ENCODE measurements at places on chromosomes 13 and 19.

- DNase-seq: no peak
These were observed 12.7 kb upstream of the TNFSF14 start for GRCh38 chr19:6682607-6683128.

DNA sequence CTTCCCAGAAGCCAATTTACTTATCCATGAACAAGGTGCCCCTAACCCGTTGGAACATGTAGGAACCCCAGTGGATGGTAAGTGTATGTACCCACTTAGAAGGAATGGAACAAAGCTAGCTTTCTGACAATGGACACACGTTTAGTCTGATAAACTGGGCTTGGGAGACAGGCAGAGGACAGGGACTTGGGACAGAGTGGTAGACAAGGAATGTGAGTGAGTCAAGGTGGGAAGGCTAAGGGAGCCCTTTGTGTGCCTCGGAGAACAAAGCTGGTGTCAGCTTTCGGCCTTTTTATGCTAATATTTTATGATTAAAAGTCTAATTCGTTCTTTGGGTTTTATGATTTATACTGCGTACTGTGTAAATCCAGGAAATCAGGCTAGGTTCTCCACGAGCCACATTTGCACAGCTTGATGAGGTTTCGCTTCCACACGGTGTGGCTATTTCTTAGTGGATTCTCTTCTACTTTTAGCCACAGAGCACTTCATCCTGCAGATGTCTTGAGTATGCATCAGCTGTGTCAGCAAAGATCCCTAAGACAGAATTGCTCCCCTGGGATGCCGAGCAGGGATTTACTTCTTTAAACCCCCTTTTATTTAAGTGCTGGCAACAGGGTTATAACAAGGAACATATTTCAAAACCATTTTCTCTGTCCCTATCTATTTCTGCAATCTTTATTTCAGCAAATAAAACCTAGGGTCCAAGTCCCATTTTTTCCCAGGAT is 258.5 kb downstream of the DLEU7 start:
- DNase-seq: no peak

DNA sequence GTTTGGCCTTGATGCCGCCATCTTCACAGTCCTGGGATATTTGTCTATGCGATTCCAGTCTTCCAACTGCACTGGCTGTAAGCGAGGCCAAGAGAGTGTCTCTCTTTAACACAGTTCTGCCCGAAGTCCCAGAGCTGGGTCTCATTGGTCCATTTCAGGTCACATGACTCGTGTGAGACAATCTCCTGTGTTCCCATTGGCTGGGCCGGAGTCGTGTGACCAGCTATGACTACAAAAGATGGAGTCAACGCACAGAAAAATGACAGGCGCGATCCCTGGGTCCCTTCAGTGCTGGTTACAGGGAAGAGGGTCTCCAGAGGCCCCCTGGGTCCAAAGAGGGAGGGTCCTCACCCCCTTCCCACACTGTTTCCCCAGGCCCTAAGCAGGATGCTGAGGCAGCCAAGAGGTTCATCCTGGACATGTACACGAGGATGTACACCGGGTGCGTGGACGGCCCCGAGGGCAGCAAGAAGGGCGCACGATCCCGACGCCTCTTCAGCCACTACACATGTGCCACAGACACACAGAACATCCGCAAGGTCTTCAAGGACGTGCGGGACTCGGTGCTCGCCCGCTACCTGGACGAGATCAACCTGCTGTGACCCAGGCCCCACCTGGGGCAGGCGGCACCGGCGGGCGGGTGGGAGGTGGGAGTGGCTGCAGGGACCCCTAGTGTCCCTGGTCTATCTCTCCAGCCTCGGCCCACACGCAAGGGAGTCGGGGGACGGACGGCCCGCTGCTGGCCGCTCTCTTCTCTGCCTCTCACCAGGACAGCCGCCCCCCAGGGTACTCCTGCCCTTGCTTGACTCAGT is 15.9 kb upstream of the S1PR4 start:
- peak; percentile 71 for DNase-seq

DNA sequence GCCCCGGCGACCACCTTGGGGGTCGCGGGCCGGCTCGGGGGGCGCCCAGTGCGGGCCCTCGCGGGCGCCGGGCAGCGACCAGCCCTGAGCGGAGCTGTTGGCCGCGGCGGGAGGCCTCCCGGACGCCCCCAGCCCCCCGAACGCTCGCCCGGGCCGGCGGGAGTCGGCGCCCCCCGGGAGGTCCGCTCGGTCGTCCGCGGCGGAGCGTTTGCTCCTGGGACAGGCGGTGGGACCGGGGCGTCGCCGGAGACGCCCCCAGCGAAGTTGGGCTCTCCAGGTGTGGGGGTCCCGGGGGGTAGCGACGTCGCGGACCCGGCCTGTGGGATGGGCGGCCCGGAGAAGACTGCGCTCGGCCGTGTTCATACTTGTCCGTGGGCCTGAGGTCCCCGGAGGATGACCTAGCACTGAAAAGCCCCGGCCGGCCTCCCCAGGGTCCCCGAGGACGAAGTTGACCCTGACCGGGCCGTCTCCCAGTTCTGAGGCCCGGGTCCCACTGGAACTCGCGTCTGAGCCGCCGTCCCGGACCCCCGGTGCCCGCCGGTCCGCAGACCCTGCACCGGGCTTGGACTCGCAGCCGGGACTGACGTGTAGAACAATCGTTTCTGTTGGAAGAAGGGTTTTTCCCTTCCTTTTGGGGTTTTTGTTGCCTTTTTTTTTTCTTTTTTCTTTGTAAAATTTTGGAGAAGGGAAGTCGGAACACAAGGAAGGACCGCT is 729 bp downstream of the STK11 start:
- DNase-seq: no peak

GRCh38 chr19:32018014-32018413 is 327.4 kb upstream of the ZNF507 start:
- no peak for DNase-seq

- no peak for DNase-seq
These were observed 1292.4 kb upstream of the MIR17HG start for GRCh38 chr13:90055121-90055520.

DNA sequence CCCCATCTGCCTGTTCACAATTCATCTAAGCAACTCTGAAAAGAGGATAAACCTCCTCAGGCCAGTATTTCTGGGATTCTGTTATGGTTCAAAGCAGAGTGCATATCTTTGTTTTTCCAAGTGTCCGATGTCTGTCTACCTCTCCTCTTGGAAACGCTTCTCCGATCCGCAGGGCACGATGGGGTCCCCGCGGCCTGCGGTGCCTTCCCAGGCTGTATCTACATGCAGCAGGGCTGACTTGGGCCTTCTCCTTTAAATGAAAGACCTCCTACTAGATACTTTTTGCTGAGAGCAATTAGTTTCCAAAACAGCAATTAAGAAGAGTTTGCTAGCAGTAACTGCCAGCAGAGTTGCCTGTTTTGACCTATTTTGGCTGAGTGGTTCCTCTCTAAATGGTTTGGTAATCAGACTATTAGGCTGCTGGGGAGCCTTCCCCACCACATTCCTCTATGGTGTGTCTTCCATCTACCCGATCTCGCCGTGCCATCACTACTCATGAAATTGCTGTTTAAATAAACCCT is 23.5 kb downstream of the COL4A2 start:
- no peak for DNase-seq

GRCh38 chr13:77456271-77456670 is 79.2 kb upstream of the SCEL start:
- no peak for DNase-seq

DNA sequence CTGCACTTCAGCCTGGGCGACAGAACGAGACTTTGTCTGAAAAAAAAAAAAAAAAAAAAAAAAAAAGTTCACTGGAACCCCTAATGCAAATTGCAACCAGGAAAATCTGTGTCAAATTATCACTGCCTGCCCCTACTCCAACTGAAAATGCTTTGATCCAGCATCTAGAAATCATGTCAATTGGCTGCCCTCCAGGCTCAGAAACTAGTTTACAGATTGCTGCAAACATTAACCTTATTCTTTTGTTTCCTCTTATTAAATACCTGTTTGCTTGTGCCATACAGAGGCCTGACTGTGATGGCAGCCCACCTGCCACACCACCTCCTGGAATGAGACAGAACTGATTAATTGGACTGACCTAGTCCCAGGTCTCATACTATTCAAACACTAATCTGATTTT is 18.6 kb upstream of the AKT2 start:
- DNase-seq: no peak

- no peak for DNase-seq
These were observed 669.6 kb downstream of the PCDH17 start for GRCh38 chr13:58300974-58301681.

DNA sequence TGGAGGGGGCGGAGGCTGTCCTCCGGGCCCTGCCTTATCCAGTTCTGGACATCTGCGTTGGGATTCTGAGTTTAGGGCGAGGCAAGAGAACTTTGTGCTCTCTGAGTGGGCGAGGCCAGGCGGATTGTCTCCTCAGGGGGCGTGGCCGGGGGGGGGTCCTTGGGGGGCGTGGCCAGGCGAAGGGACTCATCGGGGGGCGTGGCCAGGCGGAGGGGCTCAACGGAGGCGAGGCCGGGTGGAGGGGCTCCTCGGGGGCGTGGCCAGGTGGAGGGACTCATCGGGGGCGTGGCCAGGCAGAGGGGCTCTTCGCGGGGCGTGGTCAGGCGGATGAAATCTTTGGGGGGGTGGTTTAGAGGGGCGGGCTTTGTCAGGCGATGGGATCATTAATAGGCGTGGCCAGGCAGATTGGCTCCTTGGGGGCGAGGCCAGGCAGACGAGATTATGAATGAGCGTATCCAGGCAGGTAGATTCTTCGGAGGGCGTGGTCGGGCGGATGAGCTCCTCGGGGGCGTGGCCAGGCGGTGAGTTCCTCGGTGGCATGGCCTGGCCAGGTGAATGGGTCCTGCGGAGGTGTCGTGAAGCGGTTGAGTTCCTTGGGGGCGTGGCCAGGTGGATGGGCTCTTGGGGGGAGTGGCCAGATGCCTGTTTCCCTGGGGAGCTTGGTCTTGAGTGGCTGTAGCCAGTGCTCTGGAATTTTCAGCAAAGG is 10.3 kb upstream of the CACNG7 start:
- peak; percentile 33 for DNase-seq

DNA sequence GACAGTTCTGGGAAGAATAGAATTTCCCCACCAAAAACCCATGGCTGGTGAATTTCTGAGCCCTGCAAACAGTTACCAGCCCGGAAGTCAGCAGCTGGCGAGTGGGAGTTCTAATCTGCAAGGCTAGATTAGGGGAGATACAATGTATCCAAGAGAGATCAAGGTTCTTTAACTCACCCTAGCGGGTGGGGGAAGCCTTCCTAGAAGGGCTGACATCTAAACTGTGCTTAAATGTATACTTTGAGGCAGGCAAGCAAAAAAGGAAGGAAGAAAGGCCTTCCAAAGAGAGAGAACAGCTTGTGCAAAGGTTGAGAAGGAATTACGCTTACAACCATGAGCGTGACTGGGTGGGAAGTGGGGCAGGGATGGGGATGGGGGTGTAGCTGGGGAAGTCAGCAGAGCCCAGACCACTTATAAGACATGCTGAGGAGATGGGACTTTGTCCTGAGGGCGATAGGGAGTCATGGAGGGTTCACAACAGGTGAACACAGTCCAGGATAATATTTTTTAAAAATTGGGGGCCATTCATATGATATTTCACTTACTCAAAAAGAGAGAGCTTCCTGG is 20.8 kb upstream of the ZNRF4 start:
- DNase-seq: no peak

GRCh38 chr13:73092829-73093228 is 34.0 kb downstream of the KLF5 start:
- DNase-seq: no peak

DNA sequence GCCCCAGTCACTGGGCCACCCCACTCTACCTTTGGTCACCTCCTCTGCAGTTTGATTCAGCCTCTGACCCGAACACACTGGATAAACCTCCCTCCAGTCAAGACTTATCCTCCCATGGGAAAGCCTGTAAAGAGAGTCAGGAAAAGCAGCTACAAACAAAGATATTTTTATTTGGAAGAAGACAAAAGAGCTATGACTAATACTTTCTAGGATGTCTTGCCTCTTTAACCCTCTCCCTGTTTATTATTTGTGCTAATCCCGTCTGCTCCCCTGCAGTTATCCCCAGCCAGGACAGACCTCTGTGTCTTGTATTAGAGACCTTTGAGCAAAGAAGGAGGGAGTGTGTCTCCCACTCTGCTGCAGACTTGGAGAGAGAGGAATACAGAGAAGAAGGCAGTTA is 178.3 kb downstream of the EFNB2 start:
- DNase-seq: no peak

DNA sequence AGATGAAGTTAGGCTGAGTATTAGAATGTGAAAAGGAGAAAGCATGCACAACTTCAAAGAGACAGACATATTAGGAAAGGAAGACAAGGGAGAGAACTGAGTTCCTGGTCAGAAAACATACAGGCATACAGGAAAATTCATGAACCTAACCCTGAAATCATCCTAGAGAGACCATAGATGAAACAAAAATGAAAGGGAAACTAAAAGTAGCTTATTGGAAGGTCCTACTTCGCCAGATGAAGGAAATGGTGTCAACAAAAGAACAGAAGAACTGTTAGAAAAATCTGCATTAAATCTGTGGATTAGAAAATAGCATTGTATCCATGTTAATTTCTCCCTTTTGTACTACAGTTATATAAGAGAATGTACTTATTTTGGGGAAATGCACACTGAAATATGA is 169.0 kb upstream of the UFM1 start:
- DNase-seq: no peak

DNA sequence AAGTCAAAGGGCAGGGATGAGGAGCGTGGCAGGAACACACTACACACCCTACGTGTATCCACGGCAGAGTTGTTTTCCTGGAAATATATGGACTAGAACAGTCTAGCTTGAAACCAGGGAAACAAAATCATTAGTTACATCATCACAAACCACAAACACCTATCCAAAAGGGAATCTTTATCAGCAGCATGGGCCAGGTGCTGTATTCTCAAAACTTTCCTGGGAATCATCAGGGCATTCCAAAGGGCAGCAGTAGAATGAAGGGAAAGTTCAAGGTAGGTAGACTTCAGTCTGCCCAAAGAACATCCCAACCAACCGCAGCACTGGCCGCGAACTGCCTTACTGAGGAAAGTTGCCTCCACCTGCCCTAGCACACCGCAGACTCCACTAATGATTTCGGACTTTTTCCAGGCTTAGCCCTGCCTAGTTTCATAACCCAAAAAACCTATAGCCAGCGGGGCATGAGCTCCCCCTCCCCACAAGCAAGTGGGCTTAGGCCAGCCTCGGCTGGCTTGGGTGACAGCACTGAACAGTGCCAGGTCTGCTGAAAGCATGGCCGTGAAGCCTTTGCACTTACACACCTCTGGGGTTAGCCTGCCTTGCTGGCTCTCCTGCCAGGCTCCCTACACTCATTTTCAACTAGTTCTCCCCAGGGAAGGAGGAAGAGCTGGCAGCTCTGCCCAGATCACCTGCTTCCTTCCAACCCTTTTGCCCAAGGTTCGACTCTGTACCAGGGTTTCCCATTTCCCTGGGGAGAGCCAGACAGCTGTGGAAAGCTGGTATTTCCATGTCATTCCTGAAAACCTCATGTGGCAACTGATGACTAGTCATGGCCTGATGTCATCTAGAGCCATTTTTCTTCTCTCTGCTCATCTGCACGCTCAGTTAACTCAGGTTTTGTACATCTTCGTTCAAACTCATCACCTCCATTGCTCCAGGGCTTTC is 77.3 kb upstream of the UBAC2 start:
- no peak for DNase-seq

Data from activated CD4-positive, alpha-beta T cell treated with anti-CD3 and anti-CD28 coated beads for 48 hours (primary cell).